ENCODE measurements at places on chromosomes 12 and 14. TPM values are rescaled to one million over a fixed set of nuclear protein-coding genes. Genes with fewer than 3 reads are reported as not detected.

- DNase-seq = no peak
Measured at GRCh38 chr12:16603260-16603915, 2.6 kb downstream of the LMO3 start.

DNA sequence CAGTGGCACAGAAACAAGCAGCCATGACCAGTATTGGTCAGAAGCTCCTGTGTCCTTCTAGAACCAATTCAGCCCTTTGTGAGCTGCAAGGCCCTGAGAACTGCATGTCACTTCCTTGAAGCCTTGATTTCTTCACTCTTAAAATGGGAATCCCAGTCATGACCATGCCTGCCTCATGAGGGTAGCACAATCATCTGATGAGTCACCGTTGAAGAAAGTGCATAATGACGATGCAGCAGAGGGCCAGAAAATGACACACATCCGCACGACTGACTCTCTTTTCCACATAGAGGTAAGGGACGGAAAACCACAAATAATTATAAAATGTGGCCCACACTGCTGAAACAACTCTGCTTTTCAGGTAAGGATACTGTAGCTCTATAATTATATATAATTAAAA, 777.4 kb downstream of the BCL11B start:
- peak; percentile 95 for DNase-seq

- no peak for DNase-seq
Measured at GRCh38 chr12:31249356-31249755, 76.6 kb downstream of the SINHCAF start.

DNA sequence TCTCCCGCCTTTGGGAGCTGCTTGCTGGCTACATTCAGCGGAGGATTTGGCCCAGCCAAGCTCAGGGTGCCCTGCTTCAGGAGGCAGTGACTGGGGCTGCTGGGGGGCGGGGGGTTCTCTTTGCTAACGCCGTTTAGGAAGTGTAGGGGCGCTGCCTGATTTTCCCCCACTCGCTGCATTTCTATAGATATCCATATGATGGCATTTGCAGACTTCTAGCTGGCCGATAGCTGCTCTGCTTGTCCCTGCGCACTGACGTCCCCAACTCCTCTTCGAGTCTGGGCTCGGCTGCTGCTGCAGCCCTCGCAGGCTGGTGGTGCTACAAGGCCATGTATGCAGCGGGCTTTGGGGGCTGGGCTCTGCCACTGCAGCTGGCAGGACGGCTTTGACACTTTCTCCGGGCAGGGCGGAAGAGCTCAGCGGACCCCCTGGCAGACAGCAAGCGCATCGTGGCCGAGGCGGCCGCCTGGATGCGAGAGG, 3.1 kb downstream of the LRFN5 start:
- no peak for DNase-seq

GRCh38 chr14:51527073-51527472, 124.6 kb upstream of the FRMD6 start:
- DNase-seq = no peak

- no peak for DNase-seq
Measured at GRCh38 chr12:65106948-65107347, 14.2 kb downstream of the WIF1 start.

- peak; percentile 61 for DNase-seq
Measured at GRCh38 chr14:55794655-55795595, 214.9 kb downstream of the KTN1 start.

GRCh38 chr12:124457287-124458219, 109.9 kb downstream of the NCOR2 start:
- peak; percentile 45 for DNase-seq

DNA sequence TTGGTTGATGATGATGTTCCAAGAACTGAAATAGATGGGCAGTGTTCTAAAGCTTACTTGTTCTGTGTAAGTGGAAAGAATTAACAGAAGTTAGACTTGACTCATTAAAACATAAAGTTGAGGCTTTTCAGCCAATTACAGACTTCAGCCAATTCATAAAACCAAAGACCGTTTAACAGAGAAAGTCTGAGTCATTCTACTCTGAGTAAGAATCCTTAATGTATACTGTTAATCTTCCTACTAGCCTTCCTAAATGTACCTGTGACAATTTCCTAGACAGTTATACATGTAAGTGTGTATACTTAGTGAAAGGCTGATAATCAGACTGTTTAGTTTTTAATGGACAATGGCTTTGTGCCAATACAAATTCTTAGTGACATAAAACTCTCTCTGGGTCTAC, 681.0 kb downstream of the RPL10L start:
- DNase-seq = peak; percentile 11

DNA sequence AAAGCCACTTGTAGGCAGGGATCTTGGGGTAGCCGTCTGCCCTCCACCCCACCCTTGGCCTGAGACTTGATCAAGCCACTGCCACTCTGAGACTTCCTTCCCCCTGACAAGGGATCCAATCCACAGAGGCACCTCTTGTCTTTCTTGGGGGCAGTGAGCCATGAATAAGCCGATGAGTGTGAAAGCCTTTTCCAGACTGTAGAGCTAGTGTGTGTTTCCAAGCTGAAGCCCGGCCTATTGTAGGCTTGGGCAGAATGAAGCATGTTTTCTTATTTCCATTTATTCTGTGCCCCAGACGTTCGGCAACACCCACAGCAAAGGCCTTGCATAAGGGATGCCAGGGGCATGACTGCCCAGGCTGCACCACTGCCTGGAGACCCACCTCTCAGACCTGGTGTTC, 991.6 kb downstream of the BCL11B start:
- no peak for DNase-seq

Gene OTX2
- polyA plus RNA-seq = not detected

Gene RTL1
- not detected for polyA plus RNA-seq

Gene NKX2-1
- not detected for polyA plus RNA-seq

Gene OVCH1
- polyA plus RNA-seq = not detected

Gene KCNK10
- polyA plus RNA-seq = 0.09 TPM

Gene OASL
- polyA plus RNA-seq = 7.1 TPM

Gene PRB4
- not detected for polyA plus RNA-seq

Gene ITGB7
- 0.15 TPM for polyA plus RNA-seq
